Hindlimb muscle (tissue), 1 donor: ENCODE measurements at places on chromosomes 3 and 15.

GRCh38 chr3:30751610-30752299 lies 142.7 kb downstream of the GADL1 start:
- peak; percentile 51 for DNase-seq

GRCh38 chr3:77446084-77446483 lies 406.2 kb downstream of the ROBO2 start:
- DNase-seq: no peak

GRCh38 chr3:10974746-10975375 lies 17.7 kb upstream of the SLC6A1 start:
- DNase-seq: no peak

GRCh38 chr3:60573494-60573893 lies 677.8 kb downstream of the FHIT start:
- no peak for DNase-seq

- no peak for DNase-seq
These were observed 81.8 kb downstream of the DNAJC13 start for GRCh38 chr3:132499071-132499470.

DNA sequence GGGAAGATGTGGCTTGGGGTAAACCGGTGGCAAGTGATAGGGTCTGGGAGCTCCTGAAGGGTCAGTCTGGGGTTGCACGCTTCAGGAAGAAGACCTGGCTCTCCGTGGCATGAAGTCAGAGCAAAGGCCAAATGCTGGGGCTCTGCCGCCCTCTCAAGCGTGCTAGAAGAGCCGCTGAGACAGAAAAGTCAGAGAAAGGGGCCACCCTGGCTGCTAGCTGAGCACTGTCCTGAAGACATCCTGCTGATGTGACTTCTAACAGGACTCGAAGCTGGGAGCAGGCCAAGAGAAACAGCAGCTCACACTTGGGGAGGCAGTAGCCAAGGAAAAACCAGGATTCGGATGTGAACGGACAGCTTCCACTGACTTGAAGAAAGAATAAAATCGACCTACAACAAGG lies 270.4 kb downstream of the OCA2 start:
- DNase-seq: no peak

- DNase-seq: no peak
These were observed 85.6 kb upstream of the PIAS1 start for GRCh38 chr15:67968564-67968963.

DNA sequence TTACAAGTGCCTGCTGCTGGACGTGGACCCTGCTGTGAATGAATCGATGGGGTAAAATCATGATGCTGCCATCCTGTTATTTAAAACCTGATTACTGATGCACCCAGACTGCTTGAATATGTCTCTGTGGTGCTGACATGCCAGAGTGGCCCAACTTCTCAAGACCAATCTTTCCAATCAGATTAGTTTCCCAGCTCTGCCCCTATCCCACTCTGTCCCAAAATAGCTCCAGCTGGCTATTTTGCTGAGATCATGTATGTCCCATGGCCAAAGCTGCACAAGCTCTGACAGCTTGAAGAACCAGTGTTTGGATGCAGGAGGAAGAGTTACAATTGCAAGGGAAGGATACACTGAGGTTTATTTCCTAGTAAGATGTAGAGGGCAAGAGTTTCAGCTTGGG lies 153.6 kb downstream of the TMEM108 start:
- DNase-seq: no peak

DNA sequence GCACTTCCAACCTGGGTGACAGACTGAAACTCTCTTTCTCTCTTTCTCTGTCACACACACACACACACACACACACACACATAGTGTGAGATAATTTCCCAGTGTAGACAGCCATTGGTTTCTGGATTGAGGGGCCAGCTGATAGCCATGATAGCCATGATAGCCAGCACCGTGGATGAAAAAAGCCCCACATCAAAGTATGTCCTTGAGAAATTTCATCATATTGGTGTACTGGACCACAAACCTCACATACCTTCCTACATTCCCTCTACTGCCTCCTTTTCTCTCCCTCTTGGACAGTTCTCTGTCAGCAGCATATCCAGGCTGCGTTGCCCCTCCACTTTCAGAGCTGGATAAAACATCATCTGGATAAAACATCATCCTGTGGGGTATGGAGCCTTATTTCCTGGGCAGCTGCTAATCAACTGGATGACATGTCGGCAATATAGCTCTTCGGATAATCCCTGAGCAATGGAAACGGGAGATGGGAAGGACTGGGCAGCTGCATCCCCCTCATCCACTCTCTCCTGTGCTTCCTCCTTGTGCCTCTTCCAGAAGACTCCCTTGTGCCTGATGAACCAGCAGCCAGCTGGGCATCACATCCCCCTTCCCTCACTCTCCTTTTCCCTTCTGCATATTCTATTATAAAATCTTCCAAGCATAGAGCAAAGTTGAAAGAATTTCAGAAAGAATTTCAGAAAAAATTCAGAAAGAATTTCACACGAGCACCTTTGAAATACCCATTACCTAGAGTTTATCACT lies 39.3 kb downstream of the GRK7 start:
- DNase-seq: no peak

GRCh38 chr15:51737522-51738305 lies at the start of gene LYSMD2:
Gene LYSMD2, minus strand, starts transcription at chr15:51737655. Its CDS starts 33 bp downstream, at chr15:51737622.
- peak; percentile 75 for DNase-seq

DNA sequence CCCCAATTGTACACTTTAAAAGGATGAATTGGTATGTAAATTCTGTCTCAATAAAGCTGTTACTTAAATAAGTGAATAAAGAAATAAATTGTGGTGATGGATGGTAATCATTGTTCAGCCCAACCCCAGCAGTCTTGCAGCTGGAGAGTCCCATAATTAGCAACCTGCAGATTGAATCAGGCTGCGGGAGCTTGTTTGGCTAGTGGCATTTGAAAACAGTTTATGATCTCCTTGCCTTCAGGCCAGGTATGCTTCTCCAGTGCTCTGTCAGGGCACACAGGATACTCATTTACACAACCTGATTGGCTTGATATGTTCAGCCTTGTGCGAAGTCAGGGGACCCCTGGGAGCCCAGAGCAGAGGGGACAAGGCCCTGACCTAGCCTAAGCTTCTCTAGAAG lies 16.5 kb upstream of the TSEN2 start:
- no peak for DNase-seq

- DNase-seq: no peak
These were observed 22.6 kb downstream of the SH3BP5 start for GRCh38 chr3:15309662-15310335.

DNA sequence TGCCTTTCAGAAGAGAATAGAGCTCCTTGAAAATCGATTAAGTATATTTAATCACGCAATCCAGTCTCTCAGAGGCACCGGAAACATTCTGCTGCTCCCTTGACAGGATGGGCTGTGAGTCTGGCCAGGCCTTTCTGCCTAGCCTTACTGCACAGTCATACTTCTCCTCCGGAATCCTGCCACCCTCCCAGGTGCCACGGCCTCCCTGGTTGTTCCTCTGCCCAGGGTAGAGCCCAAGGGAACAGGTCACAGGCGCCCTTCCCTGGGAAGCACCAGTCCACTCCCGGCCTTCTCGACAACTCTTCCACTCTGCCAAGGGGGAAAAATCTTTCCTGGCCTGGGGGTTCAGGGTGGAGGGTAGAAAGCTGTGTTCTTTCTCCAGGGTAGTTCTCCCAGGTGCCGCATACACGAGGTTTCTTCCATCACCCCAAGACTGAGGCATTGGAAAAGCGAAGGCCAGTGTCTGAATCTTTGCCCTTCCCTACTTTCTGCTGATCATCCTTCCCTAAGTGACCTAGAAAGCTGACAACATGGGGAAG lies 17.4 kb upstream of the SYNM start:
- no peak for DNase-seq

GRCh38 chr15:47542312-47542989 lies 174.9 kb upstream of the SEMA6D start:
- DNase-seq: peak; percentile 32

DNA sequence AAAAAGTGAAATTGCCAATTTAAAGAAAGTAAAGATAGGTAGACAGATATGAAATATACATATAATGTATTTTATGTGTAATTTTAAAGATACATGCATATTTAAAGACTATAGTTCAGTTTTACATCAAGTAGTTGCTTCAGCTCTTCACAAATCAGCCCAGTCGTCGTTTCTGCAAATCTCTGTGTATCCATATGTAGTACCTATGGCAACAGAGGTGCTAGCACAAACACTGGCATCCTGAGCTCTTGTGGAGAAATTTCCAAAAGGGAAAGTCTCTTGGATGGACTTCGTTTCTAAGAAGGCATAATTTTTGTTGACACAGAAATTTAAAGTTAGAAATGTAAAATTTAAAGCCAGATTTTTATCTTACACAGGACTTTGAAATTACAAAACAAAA lies 1284.7 kb downstream of the ROBO1 start:
- DNase-seq: peak; percentile 23

DNA sequence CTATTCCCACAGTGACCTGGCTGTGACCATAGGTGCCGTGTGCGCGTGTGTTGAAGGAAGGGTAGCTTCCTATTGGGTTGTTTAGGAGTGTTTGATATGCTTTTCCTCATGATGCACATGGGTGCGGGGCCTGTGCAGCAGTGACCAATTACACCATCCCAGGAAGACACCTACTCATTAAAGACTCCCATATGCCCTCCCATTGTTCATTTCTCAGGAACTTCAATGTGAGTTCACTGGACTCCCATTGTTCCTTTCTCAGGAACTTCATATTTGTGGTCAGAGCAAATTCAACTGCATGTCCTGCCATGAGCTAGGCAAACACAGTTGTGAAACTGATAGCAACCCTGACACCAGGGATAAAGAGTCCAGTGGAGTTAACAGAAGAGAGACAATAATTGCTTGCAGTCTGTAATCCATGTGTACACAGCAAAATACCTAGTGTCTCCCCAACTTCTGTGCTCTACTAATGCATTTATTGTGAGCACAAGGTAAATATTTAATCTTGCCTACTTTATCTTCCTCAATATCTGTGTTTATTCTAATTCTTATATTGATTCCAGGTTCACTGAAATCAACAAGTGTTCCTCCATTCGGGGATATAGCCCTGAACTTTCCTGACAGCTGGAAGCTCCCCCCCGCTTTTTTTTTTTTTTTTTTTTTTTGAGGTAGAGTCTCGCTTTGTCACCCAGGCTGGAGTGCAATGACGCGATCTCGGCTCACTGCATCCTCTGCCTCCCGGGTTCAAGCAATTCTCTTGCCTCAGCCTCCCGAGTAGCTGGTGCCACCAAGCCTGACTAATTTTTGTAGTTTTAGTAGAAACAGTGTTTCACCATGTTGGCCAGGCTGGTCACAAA lies 57.5 kb upstream of the GCNT3 start:
- no peak for DNase-seq

DNA sequence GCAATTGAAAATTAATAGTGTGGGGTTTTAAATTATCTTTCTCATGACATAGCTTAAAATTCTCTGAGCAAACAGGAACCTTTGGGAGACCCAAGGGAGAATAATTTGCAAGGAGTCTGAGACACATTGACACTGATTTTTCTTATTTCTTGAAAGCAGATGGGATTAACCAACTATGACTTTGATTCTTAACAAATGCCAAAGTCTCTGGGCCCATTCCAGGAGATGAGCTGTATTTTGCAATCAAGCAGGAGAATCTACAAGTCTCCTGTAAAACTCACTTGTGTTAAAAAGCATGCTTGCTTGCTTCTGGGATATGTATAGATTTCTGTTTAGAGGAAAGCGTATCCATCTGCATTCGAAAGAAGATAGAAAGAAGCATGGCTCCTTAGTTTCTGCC lies 71.3 kb upstream of the STT3B start:
- DNase-seq: no peak

GRCh38 chr15:71091601-71092000 lies 23.7 kb upstream of the THSD4 start:
- DNase-seq: no peak

- no peak for DNase-seq
These were observed 151.6 kb downstream of the SERPINI1 start for GRCh38 chr3:167887096-167887495.

DNA sequence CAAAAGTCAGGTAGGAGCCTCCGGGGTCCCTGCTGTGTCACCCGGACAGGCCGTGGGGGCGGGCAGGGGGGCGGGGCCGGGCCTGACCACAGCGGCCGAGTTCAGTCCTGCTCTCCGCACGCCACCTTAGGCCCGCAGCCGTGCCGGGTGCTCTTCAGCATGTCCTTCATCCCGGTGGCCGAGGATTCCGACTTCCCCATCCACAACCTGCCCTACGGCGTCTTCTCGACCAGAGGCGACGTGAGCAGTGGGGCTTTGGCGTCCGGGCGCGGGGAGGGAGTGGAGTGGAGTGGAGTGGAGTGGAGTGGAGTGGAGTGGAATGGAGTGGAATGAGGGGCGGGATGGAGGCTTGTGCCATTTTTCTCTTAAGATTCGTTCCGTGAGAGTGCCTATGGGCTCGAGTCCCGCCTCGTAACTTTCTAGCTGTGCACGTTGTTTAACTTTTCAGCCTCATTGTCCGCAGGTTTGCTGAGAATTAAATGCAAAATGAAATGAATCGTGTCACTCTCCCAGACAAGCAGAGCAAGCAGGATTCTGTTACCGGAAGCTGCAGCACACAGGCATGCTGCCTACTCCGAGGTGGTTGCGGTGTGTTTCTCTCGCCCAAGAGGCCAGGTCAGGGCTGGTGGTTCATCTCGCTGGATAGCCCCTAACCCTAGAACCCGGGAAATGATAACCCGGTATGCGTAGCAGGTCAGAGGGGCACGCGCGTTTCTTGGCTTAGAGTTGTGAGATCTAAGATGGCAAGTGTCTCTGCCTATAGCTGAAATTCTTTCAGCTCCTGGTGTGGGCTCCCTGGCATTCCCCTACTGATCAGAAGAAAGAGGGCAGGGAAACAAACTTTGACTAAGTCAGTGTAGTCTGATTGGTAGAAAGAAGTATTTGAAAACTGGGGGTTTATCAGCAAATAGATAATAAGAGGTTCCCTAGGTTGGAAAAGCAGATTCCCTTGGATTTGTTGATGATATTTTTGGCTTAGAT lies at the start of gene FAH:
Gene FAH (plus strand): TSS at position 104 of the 981 bp plus-strand sequence. CDS start 56 bp downstream, at position 160.
- DNase-seq: peak; percentile 48

GRCh38 chr15:67381416-67382045 lies 126.9 kb downstream of the IQCH start:
- no peak for DNase-seq

DNA sequence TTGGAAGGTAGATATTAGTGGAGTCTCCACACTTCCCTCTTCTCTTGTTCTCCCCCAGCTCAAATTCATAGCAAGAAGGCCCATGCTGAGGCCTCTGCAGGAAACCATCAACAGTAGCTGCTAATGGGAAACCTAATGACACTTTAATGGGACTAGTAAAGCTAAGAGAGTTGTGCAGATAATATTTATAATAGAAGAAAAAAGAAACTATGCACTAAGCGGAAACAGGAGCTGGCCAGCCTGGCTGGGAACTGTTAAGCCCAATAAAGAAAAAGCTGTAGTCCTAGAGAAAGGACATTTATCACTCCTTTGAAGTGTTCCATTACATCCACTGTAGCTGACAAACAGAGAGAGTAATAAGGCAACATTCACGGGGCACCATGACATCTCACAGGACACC lies 229.6 kb downstream of the IGSF11 start:
- no peak for DNase-seq

GRCh38 chr15:99016680-99017321 lies 9.2 kb upstream of the PGPEP1L start:
- DNase-seq: peak; percentile 70
